ENCODE measurements at places on chromosomes 13 and 19.

DNA sequence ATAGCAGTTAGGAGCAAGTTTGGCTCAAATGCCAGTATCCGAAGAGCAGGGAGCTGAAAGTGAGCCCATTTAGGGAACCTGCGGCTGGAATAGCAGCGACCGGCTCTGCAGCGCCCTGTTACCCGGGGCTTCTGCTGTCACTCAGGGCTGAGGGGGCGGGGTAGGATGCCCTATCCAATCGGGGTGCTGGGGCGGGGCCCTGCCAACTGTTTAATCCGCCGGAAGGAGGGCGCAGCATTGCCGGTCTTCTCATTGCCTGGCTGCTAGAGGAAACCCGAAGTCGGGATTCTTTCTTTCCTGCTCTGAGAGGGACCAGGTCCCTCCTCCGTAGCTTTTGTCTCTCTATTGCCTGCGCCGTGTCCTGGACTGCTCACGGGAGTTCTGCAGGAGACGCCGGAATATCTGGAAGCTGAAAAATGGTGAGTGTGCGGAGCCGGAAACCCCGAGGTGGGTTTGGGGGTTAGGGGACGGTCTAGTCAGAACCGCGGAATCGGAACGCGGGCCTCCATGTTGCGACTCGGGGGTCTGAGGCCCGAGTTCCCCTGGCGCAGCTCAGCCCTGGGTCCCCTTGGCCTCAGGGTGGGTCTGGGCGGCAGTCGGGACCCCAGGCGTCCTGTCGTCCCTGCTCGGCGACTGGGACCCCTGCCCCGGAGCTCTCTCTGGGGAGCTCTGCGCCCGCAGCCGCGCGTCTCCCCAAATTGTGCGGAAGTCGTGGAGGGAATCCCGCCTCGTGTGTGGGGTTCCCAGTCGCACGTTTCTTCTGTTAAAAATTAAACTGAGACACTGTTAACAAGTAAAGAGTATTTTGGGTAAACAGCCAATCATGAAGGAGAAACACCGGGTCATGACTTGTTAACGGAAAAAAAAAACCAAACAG is 22.8 kb downstream of the ZNF763 start:
- peak; percentile 84 for DNase-seq

- DNase-seq = no peak
Measured at GRCh38 chr19:6674868-6675305, 4.9 kb upstream of the TNFSF14 start.

DNA sequence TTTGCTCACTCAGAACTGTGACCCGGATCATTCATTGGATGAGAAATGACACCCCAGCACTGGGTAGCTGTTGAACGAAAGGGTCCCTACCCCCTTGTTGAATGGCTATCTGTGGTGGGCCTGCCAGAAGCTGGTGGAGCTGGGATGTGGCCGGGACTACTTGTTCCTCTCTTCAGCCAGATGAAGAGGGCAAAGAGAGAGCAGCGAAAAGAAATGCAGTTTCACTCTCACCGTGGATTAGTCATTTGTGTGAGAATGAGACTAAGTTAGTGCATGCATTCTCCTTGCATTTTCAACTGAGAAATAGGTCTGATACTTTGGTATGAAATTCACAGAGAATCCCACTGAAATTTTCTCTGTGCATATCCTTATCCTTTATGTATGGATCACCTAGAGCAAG is 553.1 kb downstream of the IRS2 start:
- DNase-seq = no peak

DNA sequence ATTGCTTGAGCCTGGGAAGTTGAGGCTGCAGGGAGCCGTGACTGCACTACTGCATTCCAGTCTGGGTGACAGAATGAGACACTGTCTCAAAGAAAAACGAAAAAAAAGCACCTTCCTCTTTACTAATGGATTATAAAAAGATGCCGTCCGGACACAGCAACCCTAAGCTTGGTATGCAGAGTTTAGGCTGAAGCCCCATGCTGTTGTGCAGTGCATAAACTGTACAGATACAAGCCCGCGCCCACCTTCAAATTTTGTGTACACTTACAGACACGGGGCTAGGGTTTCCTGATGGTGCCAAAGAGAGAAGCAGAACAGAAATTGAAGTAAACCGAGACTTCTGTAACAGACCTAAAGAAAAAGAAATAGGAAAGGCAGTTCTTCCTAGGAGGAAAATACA is 9.0 kb downstream of the LPAR6 start:
- DNase-seq = no peak

- DNase-seq = no peak
Measured at GRCh38 chr19:5309438-5310204, 31.0 kb downstream of the PTPRS start.

DNA sequence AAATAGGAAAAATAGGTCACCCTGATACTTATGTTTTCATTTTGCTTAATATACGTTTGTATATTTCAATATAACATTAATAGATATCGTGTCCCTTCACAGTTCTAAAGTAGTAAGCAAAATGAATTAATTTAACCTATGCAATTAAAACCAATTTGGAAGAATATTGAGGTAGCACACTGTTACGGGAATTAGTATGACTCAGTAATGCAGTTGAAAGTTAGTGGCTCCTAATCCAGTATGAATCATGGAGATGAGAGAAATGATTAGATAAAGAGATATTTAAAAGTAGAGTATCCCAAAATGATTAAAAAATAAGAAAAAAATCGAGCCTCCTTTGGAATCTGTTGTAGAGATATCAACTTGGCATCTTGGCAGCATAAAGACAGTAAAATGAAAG is 177.0 kb upstream of the SLITRK6 start:
- no peak for DNase-seq

GRCh38 chr19:40663695-40664692 is 26.5 kb downstream of the NUMBL start:
- peak; percentile 50 for DNase-seq

GRCh38 chr19:31821346-31821745 is 472.1 kb upstream of the TSHZ3 start:
- DNase-seq = no peak

- no peak for DNase-seq
Measured at GRCh38 chr19:40081411-40081810, 9.3 kb downstream of the ZNF780A start.

- DNase-seq = no peak
Measured at GRCh38 chr19:3768748-3769099, 3.3 kb downstream of the RAX2 start.

GRCh38 chr13:97354808-97355207 is 79.2 kb upstream of the RAP2A start:
- no peak for DNase-seq

DNA sequence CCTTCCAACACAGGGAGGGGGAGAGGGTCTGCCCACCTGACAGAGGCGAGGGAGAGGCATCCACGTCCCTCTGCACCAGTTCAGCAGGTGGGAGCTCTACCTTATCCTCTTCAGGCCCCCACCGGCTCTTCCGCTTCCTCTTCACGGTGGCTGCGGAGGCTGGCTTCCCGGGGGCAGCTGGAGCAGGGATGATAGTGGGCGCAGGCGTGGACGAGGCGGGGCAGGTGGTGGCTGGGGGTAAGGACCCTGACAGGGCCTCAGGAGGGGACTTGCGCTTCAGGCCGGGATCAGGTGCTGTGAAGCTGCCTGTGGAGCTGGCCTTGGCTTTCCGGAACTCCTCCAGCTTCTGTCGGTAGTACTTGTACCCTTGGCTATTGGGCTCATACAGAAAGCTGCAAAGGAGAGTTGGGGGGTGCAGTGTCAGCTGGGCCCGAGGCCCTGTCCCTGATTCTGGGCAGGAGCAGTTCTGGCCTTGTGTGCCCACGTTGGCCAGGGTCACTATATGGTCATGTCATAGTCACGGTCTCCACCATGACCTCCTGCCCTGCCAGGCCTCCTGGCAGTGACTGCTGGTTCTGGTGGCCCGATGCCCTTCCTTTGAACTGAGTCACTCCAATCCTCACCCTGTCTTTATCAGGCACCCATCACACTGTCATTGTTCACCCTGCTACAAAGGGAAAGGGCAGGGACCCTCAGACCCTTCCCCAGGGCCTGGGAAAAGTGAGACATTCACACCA is 23.2 kb downstream of the SUGP1 start:
- DNase-seq = no peak

GRCh38 chr13:44471686-44472085 is 98.1 kb downstream of the SERP2 start:
- no peak for DNase-seq

- DNase-seq = no peak
Measured at GRCh38 chr13:44792096-44792495, 197.2 kb downstream of the NUFIP1 start.

- DNase-seq = no peak
Measured at GRCh38 chr13:51804295-51805172, 571 bp upstream of the DHRS12 start.

All from hematopoietic multipotent progenitor cell treated with erythropoietin and hydrocortisone succinate and interleukin-3 and kit ligand, for 17 days (in vitro differentiated cells).